Forelimb muscle (tissue), 1 donor: ENCODE measurements at places on chromosomes 12 and 14.

GRCh38 chr14:64758691-64759554, 54.7 kb downstream of the PLEKHG3 start:
- DNase-seq, result peak; percentile 50

DNA sequence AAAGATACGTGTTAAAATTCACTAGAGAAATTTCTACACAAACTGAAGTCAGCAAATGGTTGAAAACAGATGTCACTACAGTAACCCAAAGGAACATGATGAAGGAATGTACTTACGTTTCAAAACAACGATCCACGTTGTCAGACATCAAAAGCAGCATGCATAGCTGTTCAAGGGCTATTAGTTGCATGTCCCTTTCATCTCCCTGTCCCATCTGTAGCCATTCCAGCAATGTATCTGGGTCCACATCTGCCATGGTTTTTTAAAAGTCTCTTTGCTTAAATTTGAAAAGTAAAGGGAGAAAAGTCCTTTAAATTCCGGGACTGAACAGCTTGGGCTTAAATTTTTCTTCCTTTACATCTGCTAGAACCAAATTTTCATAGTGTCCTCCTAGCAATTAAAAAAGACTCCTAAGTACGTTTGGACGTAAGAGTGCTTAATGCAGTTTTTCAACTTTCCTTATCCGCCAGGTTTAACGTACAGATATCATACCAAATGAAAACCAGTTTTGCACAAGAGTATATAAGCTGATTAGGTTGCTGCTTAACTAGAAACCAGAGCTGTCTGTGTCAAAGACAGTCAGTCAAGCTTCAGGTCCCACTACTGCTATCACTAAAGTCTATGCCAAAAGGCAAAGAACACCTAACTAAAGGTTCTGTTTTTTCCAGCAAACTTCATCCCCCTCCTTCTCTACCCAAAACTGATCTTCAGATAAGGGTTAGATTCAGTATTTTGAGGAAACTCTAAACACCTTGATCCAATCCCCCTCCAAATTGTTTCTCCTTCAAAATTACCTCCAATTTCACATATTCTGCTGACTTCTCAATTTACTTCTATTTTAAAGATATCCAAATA, 1.7 kb downstream of the HECTD1 start:
- DNase-seq, result no peak

DNA sequence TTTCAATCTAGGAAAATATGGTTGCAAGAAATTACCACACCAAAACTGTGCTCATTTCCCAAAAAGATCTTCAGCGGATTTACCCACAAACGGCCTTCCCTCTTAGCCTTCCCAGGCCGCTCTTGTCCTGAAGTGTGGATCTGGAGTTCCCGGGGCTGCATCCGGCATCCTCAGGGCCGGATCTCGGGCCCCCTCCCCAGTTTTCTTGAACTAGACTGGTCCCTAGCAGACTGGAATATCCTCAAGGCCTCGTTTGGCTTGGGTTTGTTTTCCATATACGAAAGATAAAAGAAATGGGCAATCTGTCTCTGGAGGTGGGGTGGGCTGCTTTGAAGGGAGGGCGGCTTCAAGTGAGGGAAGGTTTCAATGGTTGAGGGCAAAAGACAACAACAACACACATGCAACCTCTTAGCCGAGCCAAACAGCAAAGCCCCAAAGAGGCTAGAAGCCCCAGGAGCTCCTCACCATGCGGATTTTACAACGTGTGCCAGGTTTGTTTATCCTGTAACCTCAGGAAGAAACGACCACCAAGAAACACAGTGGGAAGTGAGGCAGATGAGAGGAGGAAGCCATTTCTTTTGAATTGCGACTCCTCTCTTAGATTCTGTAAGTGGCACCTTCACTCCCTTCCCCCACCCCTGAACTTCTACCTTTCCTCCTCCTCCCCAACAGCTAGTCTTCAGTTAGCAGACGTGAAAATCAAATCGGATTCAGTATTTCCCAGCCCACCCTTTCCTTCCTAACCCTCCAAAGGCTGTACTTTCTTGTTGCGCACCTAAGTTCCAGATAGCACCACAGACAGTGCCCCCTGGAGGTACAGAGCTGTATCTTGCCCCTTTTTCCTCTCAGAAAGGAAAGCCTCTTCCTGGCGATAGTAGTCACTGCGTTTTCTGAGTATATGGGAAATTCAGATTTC, 2.6 kb downstream of the MYF6 start:
- no peak for DNase-seq

GRCh38 chr14:25231004-25231403, 181.1 kb upstream of the STXBP6 start:
- DNase-seq, result no peak

DNA sequence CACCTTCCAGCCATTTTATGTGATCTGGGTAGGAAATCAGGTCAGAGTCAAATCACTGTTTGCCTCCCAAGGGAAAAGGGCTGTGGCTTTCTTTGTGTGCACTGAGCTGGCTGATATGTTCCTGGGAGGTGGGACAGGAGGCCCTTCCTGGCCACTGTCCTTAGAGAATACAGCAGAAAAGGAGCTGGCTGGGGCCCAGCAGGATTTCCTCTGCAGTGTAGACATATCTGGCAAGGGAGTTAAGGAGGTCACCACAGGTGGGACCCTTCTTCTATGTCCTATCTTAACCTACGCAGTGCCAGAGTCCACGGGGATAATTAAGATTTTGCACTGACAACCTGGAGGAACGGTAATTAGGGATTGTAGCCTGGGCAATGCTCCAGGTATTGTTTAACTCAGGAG, 145.3 kb downstream of the NTF3 start:
- DNase-seq, result no peak

GRCh38 chr12:103642240-103642864, 55.3 kb downstream of the STAB2 start:
- DNase-seq, result no peak

DNA sequence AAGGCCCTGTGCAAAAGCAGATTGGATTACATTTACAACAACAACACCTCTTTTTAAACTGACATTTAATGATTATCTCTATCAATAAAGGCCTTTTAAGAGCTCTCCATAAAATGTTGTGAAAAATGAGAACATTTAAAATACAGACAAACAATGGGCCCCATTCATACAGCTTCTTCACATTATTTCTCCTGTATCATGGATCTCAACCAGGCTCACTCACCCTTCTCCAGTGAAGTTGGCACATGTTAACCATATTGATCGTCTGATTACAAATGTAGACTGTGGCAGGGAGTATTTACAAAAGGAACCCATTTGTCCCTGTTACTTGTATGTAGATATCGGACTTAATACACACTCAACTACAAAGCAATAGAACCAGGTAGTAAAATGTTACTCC, 220.2 kb upstream of the BTG1 start:
- no peak for DNase-seq

DNA sequence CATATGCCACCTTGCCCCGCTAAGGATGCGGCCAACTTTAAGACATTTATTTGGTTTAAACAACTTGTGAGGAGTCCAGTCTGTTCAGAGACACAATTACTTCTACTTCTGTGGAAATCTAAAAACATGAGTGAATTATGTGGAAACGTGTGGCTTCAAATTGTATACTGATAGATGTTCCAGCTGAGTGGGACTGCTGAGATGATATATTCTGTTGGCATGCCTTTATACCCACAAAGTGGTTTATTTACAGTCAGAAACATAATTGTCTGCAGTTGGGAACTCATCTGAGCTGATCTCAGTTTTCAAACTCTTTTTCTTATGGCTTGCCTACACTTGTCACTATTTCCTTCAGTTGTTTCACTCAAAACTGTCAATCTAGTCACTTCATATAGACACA, 67.8 kb downstream of the FLRT2 start:
- no peak for DNase-seq

DNA sequence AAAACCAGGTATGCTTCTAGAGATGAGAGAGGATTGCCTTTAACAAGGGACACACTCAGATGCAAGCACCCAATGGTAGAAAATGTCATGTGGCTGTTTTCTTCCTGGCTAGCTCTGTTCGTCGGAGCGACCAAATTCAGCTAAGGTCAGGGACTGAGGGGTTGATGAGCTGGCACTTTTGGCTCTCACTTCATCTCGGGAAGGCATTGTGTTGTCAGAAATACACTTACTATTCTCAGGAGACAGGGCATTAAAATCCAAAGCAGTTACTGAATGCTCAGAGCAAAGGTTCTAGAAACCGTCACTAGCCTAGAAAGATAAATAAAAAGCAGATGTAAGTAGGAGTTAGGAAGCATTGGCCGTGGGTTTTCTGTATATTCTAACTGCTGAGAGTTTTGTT, 275.7 kb upstream of the SSTR1 start:
- DNase-seq, result no peak

DNA sequence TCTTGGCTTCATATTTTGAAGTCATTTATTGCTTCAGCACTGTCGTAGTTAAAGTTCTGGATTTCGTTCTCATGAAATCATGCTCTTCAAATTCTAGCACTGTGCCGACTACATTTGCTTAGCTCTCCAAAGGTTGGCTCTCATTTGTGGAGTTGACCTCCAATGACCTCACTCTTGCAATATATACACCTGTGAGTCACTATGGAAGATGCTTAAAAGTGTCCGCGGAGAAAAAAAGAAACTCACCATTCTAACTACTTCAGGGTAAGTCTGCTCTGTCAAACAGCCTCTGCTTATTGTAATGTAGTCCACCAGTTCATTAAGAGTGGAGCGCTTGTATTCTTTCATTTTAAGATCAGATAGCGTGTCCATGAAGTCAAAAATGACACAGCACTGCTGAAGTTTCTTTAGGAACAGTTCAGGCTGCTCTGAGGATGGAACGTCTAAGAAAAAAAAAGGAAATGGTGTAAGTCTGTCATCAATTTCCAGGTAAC, 89.7 kb downstream of the PPP2R5E start:
- DNase-seq, result no peak

DNA sequence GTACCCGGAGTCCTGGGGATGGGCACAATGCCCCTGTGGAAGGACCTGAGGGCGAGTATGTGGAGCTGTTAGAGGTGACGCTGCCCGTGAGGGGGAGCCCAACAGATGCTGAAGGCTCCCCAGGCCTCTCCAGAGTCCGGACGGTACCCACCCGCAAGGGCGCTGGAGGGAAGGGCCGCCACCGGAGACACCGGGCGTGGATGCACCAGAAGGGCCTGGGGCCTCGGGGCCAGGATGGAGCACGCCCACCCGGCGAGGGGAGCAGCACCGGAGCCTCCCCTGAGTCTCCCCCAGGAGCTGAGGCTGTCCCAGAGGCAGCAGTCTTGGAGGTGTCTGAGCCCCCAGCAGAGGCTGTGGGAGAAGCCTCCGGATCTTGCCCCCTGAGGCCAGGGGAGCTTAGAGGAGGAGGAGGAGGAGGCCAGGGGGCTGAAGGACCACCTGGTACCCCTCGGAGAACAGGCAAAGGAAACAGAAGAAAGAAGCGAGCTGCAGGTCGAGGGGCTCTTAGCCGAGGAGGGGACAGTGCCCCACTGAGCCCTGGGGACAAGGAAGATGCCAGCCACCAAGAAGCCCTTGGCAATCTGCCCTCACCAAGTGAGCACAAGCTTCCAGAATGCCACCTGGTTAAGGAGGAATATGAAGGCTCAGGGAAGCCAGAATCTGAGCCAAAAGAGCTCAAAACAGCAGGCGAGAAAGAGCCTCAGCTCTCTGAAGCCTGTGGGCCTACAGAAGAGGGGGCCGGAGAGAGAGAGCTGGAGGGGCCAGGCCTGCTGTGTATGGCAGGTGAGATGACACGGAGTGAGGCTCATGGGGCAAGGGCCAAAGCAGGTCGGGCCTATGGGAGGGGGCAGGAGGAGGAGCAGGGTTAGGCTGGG, 4.5 kb downstream of the ARHGEF40 start:
- no peak for DNase-seq

GRCh38 chr14:101207897-101208296, 304.4 kb upstream of the RTL1 start:
- no peak for DNase-seq

- DNase-seq, result no peak
These were observed 492.9 kb upstream of the NOVA1 start for GRCh38 chr14:27090716-27091115.

DNA sequence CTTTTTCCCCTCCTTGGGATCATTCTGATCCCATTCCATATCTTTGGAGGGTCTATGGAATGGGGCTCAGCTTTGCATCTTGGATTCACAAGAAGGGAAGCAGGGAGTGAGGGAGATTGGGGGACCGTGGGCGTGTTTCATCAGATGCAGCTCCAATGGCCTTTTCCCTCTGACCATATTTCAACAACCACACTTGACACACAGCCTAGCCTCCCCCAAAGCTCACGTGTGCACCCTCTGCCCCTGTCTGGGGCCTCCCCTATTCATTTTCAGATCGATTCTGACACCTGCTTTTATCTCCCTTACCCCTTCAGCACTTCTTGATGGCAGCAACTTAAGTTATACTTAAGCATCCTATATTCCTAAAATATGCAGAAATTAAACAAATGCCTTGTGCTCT, 126.6 kb downstream of the CHST11 start:
- DNase-seq, result no peak

GRCh38 chr12:106581543-106582248, 1.1 kb upstream of the RFX4 start:
- no peak for DNase-seq

GRCh38 chr12:26185532-26186320, 9.6 kb upstream of the SSPN start:
- no peak for DNase-seq

- no peak for DNase-seq
These were observed 68.6 kb upstream of the PLXNC1 start for GRCh38 chr12:94079566-94080340.

DNA sequence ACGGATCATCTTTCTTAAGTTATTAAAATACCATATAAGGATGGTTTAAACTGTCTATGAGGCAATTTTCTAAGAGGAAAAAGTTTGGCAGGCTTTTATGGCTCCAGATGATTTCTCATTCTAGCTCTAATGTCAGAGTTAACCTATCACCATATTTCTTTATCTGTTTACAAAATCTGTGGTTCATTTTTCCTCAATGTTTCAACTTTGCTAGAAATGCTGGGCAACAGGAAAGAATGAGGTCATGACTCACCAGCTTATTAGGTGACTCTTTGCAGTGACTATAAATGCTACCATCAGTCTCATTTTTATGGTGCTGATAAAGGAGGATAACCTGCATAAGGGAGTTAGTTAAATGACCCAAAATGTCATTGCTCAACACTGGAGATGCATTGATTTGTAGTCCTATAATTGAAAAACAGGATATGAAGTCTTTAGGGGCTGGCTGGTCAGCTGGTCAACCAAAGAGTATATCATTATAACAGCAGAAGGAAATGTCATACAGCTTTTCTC, 45.3 kb upstream of the RAP1B start:
- no peak for DNase-seq

- DNase-seq, result no peak
These were observed 29.0 kb downstream of the PAPLN start for GRCh38 chr14:73266317-73266716.
